Activated CD8-positive, alpha-beta memory T cell treated with anti-CD3 and anti-CD28 coated beads, Interleukin-2, amount 50 U/mL, for 48 hours (primary cell): ENCODE measurements at places on chromosomes 1 and 21.

- peak; percentile 85 for DNase-seq
These were observed at the start of gene MEX3A for GRCh38 chr1:156082309-156083091. Gene MEX3A (minus strand): TSS chr1:156082465. CDS start chr1:156081998, 467 bp downstream.

- DNase-seq = no peak
These were observed 370.1 kb downstream of the PTBP2 start for GRCh38 chr1:97091679-97092078.

GRCh38 chr1:88891318-88891950 is at the start of gene GTF2B:
Gene GTF2B (minus strand): TSS chr1:88891567. CDS start chr1:88891499, 68 bp downstream.
- DNase-seq = peak; percentile 94

- DNase-seq = no peak
These were observed 60.6 kb downstream of the SDCCAG8 start for GRCh38 chr1:243316366-243316989.

DNA sequence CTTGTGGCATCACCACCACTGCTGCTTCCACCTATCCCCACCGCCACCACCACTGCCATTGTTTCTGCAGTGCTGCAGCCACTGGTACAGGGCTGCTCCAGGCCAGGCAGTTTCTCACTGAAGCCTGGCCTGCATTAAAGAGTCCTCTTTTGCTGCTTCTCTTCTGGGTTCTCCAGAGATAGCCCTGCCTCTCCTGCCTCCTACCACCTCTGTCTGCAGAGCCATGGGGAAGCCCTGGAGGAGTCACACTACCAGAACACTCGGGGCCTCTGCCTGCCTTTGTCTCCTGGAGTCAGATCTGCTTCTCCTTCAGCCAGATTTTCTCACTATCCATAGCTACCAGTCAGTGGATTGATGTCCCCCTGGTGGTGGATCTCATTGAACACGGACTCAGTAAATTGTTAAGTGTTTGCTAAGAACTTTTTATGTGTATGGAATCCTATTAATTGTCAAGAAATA is 37.7 kb upstream of the DDAH1 start:
- DNase-seq = no peak

DNA sequence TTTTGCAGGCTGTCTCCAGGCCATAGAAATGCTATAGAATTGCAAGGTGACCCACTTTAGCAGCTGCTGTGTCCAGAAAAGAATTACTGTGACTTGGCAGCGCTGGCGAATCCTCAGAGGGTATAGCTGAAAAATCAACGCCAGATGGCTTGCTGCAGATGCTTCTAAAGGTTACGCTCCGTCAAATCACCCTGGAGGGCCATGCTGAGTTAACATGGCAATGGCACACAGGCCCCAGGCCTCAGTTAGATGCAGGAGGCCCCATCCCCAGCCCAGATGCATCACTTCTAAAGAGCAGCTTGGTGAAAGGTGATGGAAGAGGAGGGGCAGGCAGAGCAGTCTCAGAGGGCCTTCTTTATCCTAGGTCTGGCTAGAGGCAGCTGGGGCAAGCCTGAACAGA is 18.0 kb downstream of the KIAA1614 start:
- DNase-seq = no peak

GRCh38 chr1:217620814-217621213 is 10.1 kb downstream of the GPATCH2 start:
- no peak for DNase-seq

GRCh38 chr1:221271701-221272100 is 392.5 kb downstream of the HLX start:
- no peak for DNase-seq

DNA sequence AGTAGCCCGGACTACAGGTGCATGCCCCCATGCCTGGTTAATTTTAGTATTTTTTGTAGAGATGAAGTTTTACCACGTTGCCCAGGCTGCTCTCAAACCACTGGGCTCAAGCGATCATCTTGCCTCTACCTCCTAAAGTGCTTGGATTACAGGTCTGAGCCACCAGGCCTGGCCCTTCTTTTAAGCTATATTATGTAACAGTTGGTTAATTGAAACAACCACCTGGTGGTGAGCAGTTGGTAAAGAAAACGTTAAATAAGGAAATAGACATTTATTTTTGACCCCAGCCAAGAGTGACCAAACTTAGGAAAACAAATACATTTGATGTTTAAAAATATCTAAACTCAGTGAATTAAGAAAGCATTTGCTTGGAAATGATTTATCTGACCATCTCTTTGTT is 12.1 kb upstream of the PDC start:
- no peak for DNase-seq

DNA sequence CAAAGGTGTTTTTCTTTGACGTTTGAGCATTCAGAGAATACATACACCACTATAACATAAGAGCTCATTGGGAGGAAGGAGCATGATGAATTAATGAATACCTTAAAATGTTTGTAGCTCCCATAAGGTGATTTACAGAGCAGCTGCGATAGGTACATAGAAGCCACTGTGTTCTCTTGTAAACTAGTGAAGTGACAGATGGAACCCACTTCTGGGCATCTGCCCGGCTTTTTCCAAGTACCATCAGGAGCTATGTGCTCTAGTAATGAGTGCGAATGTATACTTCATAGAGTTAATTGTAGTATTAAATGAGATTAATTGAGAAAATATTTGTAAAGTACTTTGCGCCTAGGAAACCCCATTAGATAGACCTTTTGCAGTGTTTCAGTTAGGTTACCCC is 48.4 kb downstream of the HENMT1 start:
- no peak for DNase-seq

- DNase-seq = no peak
These were observed 34.7 kb downstream of the WASF2 start for GRCh38 chr1:27455139-27455811.

GRCh38 chr1:34795916-34796315 is 3.1 kb downstream of the GJA4 start:
- no peak for DNase-seq

DNA sequence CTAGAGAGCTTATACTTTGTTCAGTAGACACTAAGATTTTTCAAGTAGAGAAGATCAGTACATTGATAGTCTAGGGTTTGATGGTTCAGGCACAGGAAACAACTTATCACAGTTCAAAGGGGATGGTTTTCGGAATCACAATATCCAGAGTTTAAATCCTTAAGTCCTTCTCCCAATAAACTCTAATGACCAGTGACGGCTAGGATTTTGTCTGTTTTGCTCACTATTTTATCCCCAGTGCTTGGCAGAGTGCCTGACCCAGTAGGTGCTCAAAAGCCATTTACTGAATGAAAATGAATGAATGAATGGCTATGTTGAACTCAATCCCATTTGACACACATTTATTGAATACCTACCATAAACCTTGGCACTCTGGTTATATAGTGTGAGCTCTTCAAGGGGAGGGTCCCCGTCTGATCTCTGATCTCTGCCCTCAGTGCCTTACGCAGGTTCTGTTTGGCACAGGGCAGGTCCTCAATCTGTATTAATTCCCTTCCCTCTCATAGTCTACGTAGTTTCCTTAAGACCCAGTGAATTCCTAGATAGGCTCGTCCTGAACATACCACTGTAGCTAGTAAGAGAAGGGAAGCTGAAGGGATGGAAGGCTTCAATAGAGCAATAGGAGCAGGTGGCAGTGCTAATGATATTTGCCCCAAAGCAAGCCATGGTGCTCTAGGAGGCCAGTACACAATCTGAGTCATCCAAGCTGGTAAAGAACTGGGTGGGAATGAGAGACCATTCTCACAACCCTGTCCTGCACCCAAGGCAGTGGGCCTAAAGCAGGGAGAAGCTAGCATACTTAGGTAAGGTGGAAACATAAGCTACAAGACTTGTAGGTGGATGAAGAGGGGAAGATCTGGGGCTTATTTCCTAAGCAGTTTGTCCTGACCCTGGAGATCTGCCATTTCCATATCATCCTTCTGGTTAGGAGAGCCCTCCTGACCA is 53.4 kb downstream of the DMAP1 start:
- no peak for DNase-seq

- no peak for DNase-seq
These were observed 118.7 kb upstream of the RRP15 start for GRCh38 chr1:218166268-218166945.

- no peak for DNase-seq
These were observed 36.0 kb downstream of the CAPN2 start for GRCh38 chr1:223748405-223748772.

GRCh38 chr1:97870589-97870988 is 50.2 kb downstream of the DPYD start:
- no peak for DNase-seq

- peak; percentile 70 for DNase-seq
These were observed 919 bp downstream of the HECTD3 start for GRCh38 chr1:45009956-45010854.

DNA sequence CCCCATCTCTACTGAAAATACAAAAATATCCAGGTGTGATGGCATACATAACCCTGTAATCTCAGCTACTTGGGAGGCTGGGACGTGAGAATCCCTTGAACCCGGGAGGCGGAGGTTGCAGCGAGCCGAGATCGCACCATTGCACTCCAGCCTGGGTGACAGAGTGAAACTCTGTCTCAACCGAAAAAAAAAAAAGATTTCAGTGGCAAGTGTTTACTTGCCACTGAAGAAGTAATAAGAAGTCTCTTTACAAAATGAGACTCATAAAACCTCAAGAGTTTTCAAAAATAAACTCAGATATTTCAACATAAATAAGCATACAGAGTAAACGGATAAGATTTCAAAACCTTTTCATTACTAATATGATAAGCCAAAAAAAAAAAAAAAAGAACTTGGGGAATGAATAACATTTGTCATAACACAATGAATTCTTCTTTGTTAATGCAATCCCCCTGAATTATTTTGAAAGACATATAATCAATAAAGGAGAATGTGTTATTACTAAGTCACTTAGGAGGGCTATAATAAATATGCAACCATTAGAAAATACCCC is 34.2 kb upstream of the EXO1 start:
- DNase-seq = no peak

GRCh38 chr1:230067871-230068620 is 1.0 kb downstream of the GALNT2 start:
- peak; percentile 71 for DNase-seq

DNA sequence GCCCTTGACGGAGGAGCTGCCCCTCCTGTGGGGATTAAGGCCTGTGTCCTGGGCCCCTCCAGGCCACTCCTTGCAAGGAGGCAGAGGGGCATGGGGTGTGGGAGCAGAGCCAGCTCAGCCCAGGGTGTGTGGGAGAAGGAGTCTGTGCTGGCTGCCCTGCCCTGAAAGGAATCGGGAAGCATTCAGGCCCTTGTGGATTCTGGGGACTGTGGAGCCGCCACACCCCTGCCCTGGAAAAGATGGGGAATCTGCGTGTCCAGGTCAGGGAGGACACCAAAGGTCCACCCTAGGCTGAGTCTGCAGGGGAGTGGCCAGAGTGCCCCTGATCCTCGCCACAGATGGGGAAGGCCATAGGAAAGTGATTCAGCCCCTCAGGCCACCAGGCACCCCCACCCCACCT is 16.5 kb upstream of the PRDM16 start:
- DNase-seq = no peak

- DNase-seq = no peak
These were observed 5.9 kb upstream of the DHX9 start for GRCh38 chr1:182833271-182833670.

DNA sequence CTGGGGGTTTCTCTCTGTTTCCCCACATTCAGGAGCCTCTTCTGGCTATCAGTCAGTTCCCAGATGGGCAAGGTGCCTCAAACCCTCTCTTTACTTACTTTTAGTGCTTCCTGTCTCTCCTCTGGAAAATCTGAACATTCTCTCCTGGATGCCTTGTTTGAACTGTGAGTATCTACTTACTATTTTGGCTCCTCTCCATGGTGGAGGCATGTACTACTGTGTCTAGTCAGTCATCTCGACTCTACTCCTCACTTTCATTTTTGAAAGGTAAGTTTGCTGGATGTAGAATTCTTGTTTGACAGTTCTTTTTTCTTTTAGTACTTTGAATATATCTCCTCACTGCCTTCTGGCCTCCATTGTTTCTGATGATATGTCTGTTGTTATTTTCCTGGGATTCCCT is 70.9 kb upstream of the FAM78B start:
- DNase-seq = no peak

DNA sequence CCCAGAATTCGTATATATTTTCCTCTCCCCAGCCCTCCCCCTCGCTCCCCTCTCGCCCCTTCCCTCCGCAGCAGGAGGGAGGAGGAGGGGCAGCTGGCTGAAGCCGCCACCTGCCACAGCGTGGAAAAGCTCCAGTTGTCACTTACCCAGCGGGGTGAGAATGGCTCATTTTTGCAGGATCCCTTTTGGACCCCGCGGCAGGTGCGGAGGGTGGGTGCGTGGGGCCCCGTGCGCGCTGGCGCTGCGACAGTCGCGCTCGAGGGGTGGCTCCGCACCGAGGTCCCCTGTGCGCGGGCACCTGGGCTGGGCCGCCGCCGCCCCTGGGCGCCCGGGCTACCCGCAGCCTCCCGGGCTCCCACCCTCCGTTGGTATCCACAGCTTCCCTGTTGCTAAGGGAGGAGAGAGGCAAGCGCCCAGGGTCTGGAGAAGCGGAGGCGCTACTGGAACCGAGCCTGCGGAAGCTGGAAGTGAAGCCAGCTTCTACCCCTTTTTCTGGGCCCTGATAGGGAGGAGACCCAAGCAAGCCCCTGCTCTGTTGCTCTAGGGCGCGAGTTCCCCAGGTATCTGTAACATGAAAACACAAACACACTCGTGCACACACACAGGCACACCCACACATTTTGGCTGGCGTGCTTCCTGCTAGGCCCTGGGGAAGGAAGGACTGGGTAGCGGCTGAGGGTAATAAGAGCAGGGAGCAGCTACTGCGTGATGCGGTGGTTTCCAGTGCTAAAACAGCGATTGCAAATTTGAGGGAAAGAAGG is at the start of gene ERICH3:
TSS of gene ERICH3 (minus strand) at position 442 of the 761 bp plus-strand sequence. CDS start at position 169, 273 bp downstream.
- no peak for DNase-seq

- DNase-seq = peak; percentile 81
These were observed 2.5 kb downstream of the S1PR1 start for GRCh38 chr1:101239095-101240040.

GRCh38 chr1:37473431-37474045 is 842 bp upstream of the ZC3H12A start:
- peak; percentile 58 for DNase-seq

DNA sequence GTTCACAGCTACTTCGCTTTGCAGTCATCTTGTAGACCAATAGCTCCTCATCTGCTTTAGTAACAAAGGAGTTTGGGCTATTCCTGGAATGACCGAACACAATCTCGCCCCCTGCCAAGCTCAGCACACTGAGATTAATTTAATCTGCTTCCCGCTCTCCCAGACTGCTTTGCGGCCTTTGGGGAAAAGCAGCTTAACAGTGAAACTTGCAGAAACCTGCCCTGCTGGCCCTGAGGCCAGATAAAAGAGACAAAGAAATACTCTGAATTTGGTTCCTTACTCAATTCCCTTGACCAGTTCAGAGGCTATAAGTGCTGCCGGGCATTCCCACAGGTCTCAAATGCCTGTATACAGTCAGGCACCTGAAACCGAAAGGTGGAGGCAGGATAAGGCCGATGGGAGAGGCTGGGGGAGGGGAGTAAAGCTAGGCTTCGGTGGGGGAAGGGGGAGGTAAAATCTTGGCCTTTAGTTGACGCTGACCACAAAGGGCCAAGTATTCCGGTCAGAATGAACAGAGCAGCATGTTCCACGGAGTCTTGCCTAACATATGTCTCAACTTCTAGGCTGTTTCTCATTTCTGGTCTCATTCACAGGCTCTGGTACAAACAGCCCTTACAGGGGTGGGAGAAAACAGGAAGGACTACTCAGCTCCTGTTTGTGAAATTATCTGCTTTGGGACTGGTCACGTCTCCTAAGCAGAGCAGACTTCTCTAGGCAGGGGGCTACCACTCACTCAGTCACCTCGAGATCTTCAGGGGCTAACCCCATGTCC is 17.7 kb upstream of the A3GALT2 start:
- DNase-seq = no peak

- no peak for DNase-seq
These were observed 1412.1 kb downstream of the PLA2G4A start for GRCh38 chr1:188240772-188241406.

- no peak for DNase-seq
These were observed 7.9 kb downstream of the HYI start for GRCh38 chr1:43445606-43446387.

GRCh38 chr1:181166377-181167196 is 78.1 kb downstream of the IER5 start:
- peak; percentile 72 for DNase-seq
